HCT116 (cell line): ENCODE measurements at places on chromosomes 3 and 15.

DNA sequence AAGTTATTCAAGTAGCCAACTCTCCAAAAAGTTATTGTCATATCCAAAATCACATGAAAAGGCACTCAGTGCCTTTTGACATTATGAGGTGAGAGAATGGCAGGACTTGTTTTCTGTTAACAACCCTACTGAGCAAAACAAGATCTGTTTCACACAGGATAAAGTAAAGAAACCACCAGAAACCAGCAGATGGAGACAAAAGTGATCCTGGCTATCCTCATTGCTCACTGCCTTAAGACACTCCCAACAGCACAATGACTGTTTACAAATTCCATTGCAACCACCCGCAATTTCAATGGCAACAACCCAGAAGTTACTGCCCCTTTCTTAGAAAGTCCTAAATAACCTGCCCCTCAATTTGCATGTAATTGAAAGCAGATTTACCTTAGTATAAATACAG, 352.6 kb upstream of the NDN start:
- no peak overlapping the region for H3K27ac ChIP-seq
- no peaks in the 10 kb centered on the region for H3K36me3 ChIP-seq
- H3K4me1 ChIP-seq = no peaks in the 10 kb centered on the region
- no peaks in the 10 kb centered on the region for H3K27me3 ChIP-seq
- no peak overlapping the region for H3K4me3 ChIP-seq

- no peaks in the 10 kb centered on the region for H3K4me1 ChIP-seq
- no peaks in the 10 kb centered on the region for H3K27me3 ChIP-seq
- no peak overlapping the region for H3K4me3 ChIP-seq
- DNase-seq = no peak
Observed at GRCh38 chr15:32057876-32058425, 27.6 kb downstream of the CHRNA7 start.

DNA sequence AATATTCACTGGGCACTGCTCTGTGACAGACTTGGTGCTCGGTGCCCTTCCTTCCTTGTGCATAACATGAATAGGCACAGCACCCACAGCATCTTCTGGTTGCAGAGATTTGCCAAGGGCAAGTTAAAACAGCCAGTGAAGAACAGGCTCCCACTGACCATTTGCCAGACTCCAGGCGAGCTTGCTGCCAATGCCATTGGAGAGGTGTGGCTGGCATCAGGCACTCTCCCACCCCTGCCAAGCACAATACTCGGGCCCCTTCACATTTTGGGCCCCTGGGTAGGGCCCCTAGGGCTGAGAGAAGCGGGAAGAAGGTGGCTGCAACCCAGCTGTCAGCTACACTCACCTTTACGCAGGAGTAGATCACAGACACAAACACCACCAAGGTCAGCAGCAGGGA, 112.1 kb downstream of the SEC22A start:
- H3K27me3 ChIP-seq = peaks cover 30% of the 10 kb centered on the region
- no peaks in the 10 kb centered on the region for H3K4me1 ChIP-seq
- DNase-seq = no peak
- no peaks in the 10 kb centered on the region for H3K36me3 ChIP-seq
- no peak overlapping the region for H3K4me3 ChIP-seq

GRCh38 chr3:9101286-9101685, 138.0 kb upstream of the RAD18 start:
- peaks cover 3% of the 10 kb centered on the region; the same call in 1 of the 2 replicates for H3K27me3 ChIP-seq
- no peak overlapping the region for H3K27ac ChIP-seq
- H3K36me3 ChIP-seq = no peaks in the 10 kb centered on the region
- DNase-seq = no peak
- no peaks in the 10 kb centered on the region for H3K4me1 ChIP-seq

DNA sequence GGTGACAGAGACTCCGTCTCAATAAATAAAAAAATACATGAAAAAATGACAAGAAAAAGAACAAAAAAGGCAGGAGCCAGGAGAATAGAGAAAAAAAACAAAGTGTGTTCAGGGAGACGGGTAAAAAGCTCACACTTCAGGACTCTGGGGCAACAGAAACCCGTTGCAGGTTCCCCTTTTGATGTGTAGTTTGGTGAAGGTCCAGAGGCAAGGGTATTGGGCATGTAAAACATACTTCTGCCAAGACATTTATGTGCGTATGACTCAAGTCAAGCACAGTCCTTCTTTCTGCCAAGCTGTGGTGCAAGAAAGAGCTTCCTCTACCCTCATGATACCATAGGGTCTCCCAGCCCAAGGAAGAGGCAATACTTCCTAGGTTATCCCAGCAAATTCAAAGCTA, 33.4 kb upstream of the STRIT1 start:
- no peaks in the 10 kb centered on the region for H3K4me1 ChIP-seq
- no peak for DNase-seq
- no peaks in the 10 kb centered on the region for H3K27me3 ChIP-seq
- H3K27ac ChIP-seq = no peak overlapping the region
- H3K36me3 ChIP-seq = no peaks in the 10 kb centered on the region

DNA sequence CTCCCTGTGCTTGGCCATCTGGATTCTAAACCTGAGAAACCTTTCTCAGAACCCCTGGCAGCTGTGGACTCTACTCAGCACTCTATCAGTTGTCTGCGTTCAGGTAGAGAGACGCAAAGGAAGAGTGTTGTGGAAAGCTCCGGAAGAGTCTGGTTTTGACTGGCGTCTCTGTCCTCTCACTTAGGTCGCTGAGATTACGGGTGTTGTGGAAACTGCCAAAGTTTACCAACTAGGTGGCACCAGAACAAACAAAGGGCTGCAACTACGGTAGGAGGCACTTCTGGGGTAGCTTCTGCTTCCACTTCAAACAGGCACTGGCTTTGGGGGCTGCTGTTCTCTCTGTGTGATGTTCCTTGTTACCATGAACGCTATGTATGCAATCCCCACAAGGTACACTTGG, 19.2 kb upstream of the ITPKA start:
- no peaks in the 10 kb centered on the region for H3K27me3 ChIP-seq
- no peaks in the 10 kb centered on the region for H3K4me1 ChIP-seq
- H3K36me3 ChIP-seq = peaks cover 40% of the 10 kb centered on the region
- no peak overlapping the region for H3K4me3 ChIP-seq
- H3K27ac ChIP-seq = no peak overlapping the region

- no peak overlapping the region for H3K27ac ChIP-seq
- H3K4me3 ChIP-seq = no peak overlapping the region
- no peaks in the 10 kb centered on the region for H3K4me1 ChIP-seq
- DNase-seq = no peak
- no peaks in the 10 kb centered on the region for H3K27me3 ChIP-seq
Observed at GRCh38 chr3:139093840-139094239, 49.1 kb upstream of the PRR23C start.

DNA sequence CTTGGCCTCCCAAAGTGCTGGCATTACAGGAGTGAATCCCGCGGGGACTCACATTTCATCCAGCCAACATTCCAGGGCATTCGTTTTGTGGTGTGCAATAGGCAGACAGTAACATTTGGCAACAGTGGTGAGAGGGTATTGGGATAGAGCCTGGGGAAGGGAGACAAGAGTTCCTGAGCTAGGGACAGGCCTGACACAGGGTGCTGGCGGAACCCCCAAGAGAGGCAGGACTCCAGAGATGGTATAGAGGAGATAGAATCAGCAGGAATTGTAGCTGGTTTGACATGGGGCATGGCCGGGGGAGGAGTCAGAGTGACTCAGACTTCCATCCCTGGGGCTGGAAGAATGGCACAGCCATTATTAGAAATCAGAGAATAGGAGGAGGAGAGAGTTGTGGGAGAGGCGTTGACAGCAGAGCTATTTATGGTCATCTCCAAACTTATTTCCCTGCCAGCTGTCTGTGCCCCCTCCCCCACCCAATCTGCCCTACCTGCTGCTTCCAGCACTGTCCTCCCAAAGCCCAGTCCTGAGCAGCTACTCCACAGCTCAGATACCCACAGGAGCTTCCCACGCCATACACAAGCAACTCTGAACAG, 4.4 kb upstream of the IDH2 start:
- 0 out of 2 replicates have a peak overlapping the region, but pooled peaks have one; percentile 28 for H3K27ac ChIP-seq
- DNase-seq = no peak
- H3K36me3 ChIP-seq = no peaks in the 10 kb centered on the region
- no peak overlapping the region for H3K4me3 ChIP-seq
- no peaks in the 10 kb centered on the region for H3K27me3 ChIP-seq

DNA sequence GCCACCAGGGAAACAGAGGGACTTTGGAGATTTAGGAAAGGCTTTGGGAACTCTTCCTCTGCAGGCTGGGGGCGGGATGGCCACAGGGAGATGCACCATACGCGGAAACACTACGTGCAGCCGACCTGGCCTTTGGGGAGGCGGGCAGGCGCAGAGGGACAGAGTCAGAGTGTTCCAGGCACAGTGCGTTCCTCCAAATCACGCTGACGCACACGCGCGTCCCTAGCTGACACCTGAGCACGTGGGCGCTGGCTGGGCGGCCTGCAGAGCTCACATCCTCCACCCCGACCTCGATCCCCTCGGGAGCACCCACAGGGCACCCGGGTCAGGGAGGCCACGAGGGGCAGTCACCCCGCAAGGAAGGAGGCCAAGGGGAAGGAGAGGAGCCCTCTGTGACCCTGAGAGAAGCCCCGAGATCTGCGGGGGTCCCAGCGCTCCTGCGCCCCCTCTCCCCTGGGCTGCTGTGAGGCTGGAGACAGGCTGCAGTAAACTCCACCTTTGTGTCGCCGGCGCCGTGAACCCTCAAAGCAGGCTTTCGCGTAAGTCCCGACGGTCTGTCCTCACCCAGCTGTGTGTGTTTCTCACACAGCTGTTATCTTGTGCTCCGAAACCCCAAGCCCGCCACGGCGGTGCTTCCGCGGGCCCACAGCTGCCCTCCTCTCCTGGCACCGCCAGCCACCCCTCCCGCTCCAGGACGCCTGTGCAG, 196.3 kb downstream of the OCA2 start:
- no peak overlapping the region for H3K4me3 ChIP-seq
- no peaks in the 10 kb centered on the region for H3K36me3 ChIP-seq
- H3K27me3 ChIP-seq = no peaks in the 10 kb centered on the region
- no peak overlapping the region for H3K27ac ChIP-seq
- DNase-seq = no peak

GRCh38 chr3:171286580-171287249, 173.5 kb downstream of the TNIK start:
- no peak overlapping the region for H3K4me3 ChIP-seq
- H3K27ac ChIP-seq = no peak overlapping the region
- peaks cover 17% of the 10 kb centered on the region for H3K4me1 ChIP-seq
- DNase-seq = no peak
- no peaks in the 10 kb centered on the region for H3K27me3 ChIP-seq
